ENCODE measurements at places on chromosomes 3 and 15.

- DNase-seq = peak; percentile 9
These were observed 327.5 kb downstream of the RORA start for GRCh38 chr15:60901647-60902046.

DNA sequence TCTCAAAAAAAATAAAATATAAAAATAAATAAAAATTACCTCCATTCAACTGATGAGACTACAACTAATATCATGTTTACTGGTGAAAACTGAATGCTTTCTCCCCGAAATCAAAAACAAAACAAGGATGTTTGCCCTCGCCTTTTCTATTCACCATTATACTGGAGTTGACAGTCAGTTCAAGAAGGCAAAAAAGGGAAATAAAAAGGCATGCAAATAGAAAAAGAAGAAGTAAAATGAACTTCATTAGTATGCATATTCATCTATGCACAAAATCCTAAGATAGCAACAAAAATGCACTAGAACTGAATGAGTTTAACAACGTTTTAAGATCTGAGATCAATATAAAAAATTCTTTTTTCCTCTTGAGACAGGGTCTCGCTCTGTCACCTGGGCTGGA is 72.7 kb upstream of the FAM174B start:
- DNase-seq = no peak

GRCh38 chr15:58419803-58420524 is 11.8 kb upstream of the LIPC start:
- no peak for DNase-seq

GRCh38 chr15:65306551-65306950 is 2.1 kb downstream of the RNU5B-1 start:
- no peak for DNase-seq

GRCh38 chr15:49452595-49452994 is 29.6 kb downstream of the FGF7 start:
- no peak for DNase-seq

GRCh38 chr15:84872009-84872910 is 12.2 kb upstream of the SLC28A1 start:
- DNase-seq = no peak

- DNase-seq = no peak
These were observed 108.8 kb upstream of the SAMMSON start for GRCh38 chr3:69890691-69891090.

GRCh38 chr3:27659279-27660021 is 62.7 kb downstream of the EOMES start:
- DNase-seq = peak; percentile 28

- DNase-seq = no peak
These were observed 166.9 kb downstream of the ULK4 start for GRCh38 chr3:41794748-41795589.

DNA sequence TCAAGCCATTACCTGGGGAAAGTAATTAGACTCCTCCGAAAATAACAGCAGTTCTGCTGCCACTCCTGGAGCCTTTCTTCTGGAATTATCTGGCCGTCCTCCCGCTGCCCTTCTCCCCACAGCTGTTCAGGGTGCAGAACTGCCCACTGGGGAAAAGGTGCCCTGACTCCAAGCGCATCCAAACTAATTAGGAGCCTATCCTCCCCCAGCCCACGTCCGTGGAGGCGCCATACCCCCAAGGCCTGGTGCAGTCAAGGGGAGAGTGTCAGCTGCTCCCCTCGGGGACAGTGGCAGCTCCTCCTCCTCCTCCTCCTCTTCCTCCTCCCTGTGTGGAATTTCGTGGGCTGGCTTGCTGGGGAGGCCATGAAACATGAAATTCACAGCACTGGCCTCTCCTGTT is 177.2 kb downstream of the XXYLT1 start:
- DNase-seq = no peak

GRCh38 chr3:76585794-76586392 is 454.0 kb upstream of the ROBO2 start:
- DNase-seq = no peak

- no peak for DNase-seq
These were observed 138.5 kb upstream of the HES1 start for GRCh38 chr3:193997228-193998122.

GRCh38 chr3:139454346-139454745 is 22.0 kb downstream of the RBP2 start:
- no peak for DNase-seq

GRCh38 chr3:15787941-15788340 is 9.8 kb downstream of the ANKRD28 start:
- no peak for DNase-seq

DNA sequence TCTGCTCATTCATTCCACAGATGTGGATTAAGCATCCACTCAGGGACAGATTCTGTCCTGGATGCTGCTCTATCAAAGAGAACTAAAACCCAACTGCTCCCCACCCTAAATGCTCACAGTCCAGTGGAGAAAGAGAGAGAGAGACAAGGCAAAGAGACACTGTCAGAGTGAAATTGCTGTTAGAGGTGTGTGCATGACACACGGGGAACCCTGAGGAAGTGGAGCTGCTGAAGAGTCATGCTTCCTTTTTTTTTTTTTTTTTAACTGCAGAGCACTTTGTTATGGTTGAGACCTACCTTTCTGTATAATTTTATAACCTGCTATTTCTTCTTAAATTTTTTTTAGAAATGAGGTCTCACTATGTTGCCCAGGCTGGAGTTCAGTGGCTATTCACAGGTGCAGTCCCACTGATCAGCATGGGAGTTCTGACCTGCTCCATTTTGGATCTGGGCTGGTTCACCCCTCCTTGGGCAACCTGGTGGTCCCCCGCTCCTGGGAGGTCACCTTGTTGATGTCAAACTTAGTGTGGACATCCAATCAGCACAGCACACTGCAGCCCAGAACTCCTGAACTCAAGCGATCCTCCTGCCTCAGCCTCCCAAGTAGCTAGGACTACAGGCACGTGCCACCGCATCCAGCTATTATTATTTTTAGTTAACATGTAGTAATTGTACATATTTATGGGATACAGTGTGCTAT is 18.2 kb upstream of the PSTPIP1 start:
- DNase-seq = peak; percentile 47

DNA sequence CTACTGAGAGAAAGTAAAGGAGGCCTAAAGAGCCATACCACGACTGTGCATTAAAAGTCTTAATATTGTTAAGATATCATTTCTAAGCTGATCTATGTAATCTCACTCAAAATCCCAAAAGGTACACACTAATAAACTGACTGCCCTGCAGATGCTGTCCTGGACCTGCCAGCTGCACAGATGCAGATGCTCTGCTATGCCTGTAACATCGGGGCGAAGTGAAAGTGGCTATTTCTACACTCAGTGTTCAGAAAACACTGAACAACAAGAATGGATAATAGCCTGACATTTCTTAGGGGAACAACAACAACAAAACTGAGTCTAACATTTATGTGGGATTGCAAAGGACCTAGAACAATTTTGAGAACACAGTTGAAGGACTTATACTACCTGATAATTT is 31.9 kb downstream of the RAD18 start:
- DNase-seq = no peak

- DNase-seq = no peak
These were observed 784.5 kb downstream of the TBL1XR1 start for GRCh38 chr3:176412771-176413170.

GRCh38 chr15:34501131-34501530 is 63.5 kb upstream of the GOLGA8A start:
- no peak for DNase-seq

DNA sequence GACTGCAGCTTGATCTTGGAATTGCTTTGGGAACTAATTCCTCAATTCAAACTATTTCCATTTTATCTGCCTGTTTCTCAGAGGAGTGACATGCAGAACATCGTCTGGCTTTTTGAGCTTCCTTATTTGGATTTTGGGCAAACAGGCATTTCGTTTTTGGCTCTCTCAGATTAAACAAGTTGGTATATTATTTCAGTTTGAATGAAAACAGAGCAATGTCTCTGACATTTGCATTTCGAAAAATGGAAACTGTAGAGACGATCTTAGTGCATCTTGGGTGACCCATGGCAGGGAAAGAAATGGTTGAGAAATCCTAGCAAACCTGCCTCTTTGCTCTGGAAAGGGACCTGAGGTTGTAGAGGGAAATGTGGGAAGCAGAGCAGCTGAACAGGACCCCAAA is 33.0 kb upstream of the SNRK start:
- DNase-seq = no peak

GRCh38 chr3:124269619-124270018 is 277.7 kb upstream of the ROPN1 start:
- no peak for DNase-seq

DNA sequence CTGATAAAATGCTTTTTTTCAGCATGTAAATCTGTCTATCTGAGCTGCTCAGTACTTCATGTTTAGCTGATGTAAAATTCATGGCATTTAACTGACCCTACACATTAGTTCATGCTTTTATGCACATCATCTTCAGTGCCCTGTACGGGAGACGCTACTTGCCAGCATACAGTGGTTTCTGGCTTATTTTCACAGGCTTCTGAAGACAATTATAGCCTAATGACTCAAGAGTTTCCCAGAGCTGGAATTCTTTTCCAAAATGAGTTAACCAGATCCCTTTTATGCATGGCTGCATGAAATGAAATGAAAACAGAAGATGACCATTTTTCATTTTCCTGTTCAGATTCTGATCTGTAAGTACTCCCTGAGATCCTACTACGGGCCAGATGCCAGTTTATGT is 1061.5 kb downstream of the ROBO2 start:
- DNase-seq = no peak

DNA sequence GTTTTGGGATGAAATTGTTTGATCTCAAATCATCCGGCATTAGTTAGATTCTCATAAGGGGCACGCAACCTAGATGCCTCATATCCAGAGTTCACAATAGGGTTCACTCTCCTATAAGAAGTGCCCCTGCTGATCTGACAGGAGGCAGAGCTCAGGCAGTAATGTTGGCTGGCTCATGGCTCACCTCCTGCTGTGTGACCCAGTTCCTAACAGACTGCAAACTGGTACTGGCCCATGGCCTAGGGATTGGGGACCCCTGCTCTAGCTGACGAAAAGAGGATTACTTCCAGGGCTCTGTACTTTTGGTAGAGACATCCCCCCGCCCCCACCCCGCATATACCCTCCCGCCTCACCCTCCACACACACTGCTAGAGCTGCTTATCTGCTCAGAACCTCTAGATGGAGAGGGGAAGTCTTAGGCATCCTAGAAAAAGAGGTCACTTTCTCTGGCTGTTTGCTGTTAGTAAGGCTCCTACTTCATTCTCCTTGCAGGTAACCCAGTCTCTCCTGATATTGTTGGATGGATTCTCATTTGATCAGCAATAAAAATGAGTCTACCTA is 923.1 kb downstream of the CADM2 start:
- DNase-seq = no peak
